Activated T-helper 2 cell treated with anti-CD3 and anti-CD28 coated beads, Interferon-gamma antibody, Interleukin-2, Interleukin-4, amounts not matched to agents 10 μg/mL and 5 μg/mL and 100 μg/mL, durations not matched to agents 14 hours and 24 hours and 36 hours (primary cell): ENCODE measurements at places on chromosomes 3 and 15. TPM values are rescaled to one million over a fixed set of nuclear protein-coding genes. Genes with fewer than 3 reads are reported as not detected.

Gene SPINT1
- total RNA-seq, result 22.5 and 24.5 TPM in 2 replicates

Gene ACTRT3
- 1.3 and 1.7 TPM in 2 replicates for total RNA-seq

GRCh38 chr3:138187296-138188012, at the start of gene ARMC8:
Gene ARMC8 (plus strand): TSS chr3:138187301. CDS start chr3:138187555, 254 bp downstream.
- peak; percentile 35 for DNase-seq

DNA sequence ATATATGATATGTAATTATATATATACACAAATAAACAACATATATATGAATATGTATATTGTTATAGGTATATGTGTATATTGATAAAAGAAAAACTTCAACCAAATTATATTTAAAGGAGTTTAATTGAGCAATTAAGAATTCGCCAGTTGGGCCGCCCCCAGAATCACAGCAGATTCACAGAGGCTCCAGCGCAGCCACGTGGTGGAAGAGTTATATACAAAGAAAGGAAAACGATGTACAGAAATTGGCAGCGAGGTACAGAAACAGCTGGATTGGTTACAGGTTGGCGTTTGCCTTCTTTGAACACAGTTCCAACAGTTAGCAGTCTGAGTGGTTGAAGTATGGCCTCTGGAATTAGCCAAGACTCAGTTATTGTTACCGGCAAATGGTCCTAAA, 137.3 kb upstream of the SLC24A5 start:
- DNase-seq, result no peak

Gene LRRC15
- total RNA-seq, result not detected in 2 replicates

Gene SCAANT1
- total RNA-seq, result 1.8 TPM in 1 of 2 replicates, not detected in the other

DNA sequence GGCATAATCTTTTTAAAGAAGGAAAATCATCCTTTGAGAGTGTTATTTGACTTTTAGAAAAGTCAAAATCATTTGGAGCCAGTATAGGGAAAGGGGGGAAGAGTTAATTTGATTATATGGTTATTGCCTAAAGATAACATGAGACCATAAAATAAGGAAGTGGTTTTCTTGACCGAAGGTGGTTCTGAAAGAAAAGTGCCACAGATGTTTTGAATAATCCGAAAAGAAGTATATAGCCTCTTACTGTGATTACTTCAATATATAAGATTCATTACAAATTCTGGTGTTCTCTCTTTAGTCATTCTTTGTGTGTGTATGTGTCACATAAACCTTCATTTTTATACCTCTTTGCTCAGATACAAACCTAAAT, 1.1 kb downstream of the DNAJB11 start:
- DNase-seq, result no peak

DNA sequence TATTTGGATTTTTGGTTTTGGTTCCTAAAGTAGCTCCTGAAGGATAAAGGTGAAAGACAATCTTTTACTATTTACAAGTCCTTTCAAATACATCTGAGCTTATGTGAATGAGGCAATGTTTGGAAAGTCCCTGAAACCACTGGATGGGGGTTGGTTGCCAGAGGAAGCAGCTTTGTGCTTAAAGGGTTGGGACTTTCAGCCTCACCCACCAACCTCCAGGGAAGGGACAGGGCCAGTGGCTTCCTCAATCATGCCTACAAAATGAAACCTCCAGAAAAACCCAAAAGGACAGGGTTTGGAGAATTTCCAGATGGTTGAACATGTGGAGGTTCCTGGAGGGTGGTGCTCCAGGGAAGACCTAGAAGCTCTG, 20.9 kb upstream of the ABHD17C start:
- DNase-seq, result no peak

GRCh38 chr3:151504606-151505005, 43.7 kb upstream of the IGSF10 start:
- DNase-seq, result no peak

- DNase-seq, result no peak
These were observed 619 bp downstream of the TTBK2 start for GRCh38 chr15:42919799-42920518.

Gene TRAIP
- total RNA-seq, result 21.0 and 26.6 TPM in 2 replicates

Gene ADGRG7
- not detected in 2 replicates for total RNA-seq

Gene WDR76
- 67.8 and 71.0 TPM in 2 replicates for total RNA-seq

Gene GRAMD2A
- total RNA-seq, result not detected in 2 replicates
